ENCODE measurements at places on chromosomes 5 and 9. TPM values are rescaled to one million over a fixed set of nuclear protein-coding genes. Genes with fewer than 3 reads are reported as not detected.

- DNase-seq: no peak
Observed at GRCh38 chr9:87135074-87135473, 187.8 kb upstream of the GAS1 start.

DNA sequence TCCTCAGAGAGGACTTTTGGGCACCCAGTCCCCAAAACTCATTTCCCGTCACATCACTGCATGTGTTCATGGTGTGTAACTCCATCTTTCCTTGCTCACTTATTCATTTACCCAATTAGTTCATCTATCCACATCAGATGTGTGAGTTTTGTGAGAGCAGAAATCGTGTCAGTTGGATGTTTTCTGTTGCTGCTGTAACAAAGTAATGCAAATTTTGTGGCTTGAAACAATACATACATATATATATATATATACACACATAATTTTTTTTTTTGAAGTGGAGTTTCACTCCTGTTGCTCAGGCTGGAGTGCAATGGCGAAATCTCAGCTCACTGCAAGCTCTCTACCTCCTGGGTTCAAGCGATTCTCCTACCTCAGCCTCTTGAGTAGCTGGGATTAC is 70.5 kb upstream of the BOD1 start:
- no peak for DNase-seq

DNA sequence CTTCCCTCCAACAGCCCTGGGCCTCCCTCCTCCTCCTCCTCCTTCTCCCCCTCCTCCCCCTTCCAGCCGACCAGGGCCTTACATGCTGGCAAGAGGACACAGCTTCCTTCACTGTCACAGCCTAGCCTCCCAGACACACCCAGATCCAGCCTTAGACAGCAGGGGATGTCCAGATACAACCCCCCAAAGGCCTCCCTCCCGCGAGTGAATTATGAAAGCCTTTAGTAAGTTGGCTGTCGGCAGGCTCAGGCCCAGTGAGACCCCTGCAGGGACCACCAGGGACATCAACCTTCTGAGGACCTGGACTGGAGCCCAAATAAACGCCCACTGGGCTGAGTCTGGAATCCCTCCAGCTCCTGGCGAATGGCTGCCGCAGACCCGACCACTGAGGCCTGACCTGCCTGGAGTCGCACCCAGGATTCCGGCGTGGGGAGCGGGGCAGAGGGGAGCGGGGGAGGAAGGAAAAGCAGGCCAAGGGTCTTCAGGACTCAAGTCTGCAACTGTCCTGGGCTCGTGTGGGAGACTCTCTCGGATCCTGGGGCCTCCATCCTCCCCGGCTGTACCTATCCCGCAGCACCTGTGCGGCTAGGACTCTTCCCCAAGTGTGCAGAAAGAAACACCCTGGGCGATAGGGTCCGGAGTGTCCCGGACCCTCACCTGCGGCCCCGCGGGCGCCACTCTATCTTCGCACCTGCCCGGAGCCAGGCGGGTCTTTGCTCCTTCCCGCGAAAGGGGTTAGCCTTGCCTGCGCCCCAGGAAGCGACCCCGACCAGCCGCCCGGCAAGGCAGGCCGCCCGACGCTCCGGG is 705 bp downstream of the SEPTIN8 start:
- DNase-seq: peak; percentile 64

DNA sequence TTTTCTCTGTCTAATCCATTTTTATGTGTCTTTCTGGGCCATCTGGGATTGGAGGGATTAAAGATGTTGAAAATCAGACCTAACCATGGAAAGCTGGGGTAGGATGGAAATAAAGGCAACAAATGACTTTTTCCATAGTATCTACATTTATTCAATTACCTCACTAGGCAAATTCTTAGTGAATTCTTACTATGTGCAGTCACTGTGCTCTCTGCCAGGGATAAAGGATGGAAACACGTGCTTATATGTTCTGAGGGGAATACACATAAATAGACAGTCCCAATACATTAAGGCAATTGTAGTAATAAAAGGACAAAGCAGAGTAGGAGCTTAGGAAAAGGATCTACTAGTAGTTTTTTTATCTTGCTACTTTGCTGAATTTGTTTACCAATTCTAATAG is 214.2 kb downstream of the PRR16 start:
- DNase-seq: no peak

- DNase-seq: no peak
Observed at GRCh38 chr5:103345461-103345860, 86.9 kb downstream of the MACIR start.

DNA sequence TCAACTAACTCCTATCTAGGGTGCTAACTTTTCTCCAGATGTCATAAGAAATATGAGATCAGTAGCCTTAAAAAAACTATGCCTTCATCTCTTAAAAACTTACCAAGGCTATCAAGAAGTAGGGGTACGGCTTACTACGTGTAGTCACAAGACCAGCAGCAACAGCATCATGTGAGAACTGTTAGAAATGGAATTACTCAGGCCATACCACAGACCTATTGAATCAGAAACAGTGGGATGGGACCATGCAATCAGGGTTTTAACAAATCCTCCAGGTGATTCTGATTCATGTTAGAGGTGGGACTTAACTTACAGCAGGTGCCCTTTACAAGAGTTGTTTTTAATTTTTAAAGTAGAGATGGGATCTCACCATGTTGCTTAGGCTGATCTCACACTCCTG is 4.6 kb downstream of the IFNE start:
- no peak for DNase-seq

DNA sequence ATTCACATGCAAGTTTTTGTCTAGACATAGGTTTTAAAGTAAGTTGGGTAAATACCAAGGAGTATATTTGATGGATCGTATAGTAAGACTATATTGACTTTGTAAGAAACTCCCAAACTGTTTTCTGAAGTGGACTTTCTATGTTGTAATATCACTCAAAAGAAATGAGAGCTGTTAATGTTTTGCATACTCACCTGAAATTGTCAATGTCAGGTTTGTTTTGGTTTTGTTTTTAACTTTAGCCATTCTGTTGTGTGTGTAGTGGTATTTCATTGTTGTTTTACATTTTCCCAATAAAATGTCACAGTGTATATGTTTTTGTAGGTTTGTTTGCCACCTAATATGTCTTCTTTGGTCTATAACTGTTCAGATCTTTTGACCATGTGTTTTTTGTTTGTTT is 375.7 kb upstream of the CDH9 start:
- DNase-seq: no peak

- no peak for DNase-seq
Observed at GRCh38 chr5:17802256-17802655, 168.0 kb downstream of the TAF11L14 start.

- no peak for DNase-seq
Observed at GRCh38 chr9:136798708-136799078, 2.6 kb downstream of the CCDC183 start.

GRCh38 chr5:134493461-134494055 is 31.9 kb upstream of the JADE2 start:
- no peak for DNase-seq

DNA sequence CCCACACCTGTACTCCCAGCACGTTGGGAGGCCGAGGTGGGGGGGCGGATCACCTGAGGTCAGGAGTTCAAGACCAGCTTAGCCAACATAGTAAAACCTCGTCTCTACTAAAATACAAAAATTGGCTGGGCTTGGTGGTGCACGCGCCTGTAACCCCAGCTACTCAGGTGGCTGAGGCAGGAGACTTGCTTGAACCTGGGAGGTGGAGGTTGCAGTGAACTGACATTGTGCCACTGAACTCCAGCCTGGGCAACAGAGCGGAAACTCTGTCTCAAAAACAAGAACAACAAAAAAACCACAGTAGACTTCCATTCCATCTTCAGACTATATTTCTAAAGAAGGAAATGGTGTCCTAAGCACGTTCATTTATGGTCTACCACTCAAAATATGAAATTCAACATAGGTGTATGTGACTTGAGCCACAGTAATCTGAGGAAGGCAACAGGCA is 14.2 kb upstream of the SERINC5 start:
- DNase-seq: no peak

DNA sequence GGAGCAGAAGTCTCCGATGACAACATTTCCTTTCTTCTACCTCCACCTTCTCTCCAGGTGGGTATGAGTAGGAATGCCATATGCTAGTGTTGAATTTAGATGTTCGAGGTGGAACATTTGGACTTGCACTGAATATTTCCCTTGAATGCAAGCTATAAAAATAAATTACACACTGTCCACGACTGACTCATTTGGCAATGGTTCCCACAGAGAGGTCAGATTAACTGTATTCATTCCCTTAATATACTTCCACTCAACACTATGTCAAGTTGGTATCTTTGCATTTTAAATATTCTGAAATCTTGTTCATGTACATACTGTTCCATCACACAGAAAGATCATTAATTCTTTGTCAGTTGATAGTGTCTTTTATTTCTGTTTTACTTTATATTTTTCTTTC is 222.6 kb upstream of the PIK3R1 start:
- DNase-seq: no peak

GRCh38 chr9:131943351-131943841 is 136.3 kb downstream of the MED27 start:
- no peak for DNase-seq

DNA sequence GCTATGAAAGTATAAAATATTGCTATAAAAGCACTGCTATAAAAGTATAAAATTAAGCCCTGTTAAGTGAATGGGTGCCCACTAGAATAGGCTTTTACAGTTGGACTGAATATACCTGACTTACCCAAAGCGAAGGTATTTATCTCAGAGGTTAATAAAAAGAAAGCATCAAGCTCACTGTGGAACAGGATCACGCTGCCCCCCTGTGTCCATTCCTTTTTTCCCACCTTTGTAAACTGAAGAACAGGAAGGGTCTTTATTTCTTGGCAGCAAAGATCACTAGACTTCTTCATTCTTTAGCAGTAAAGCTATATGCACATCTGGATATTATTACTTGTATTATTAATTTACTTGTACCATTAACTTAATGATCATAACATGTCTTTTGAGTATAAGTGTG is 22.1 kb upstream of the PLPP6 start:
- DNase-seq: no peak

DNA sequence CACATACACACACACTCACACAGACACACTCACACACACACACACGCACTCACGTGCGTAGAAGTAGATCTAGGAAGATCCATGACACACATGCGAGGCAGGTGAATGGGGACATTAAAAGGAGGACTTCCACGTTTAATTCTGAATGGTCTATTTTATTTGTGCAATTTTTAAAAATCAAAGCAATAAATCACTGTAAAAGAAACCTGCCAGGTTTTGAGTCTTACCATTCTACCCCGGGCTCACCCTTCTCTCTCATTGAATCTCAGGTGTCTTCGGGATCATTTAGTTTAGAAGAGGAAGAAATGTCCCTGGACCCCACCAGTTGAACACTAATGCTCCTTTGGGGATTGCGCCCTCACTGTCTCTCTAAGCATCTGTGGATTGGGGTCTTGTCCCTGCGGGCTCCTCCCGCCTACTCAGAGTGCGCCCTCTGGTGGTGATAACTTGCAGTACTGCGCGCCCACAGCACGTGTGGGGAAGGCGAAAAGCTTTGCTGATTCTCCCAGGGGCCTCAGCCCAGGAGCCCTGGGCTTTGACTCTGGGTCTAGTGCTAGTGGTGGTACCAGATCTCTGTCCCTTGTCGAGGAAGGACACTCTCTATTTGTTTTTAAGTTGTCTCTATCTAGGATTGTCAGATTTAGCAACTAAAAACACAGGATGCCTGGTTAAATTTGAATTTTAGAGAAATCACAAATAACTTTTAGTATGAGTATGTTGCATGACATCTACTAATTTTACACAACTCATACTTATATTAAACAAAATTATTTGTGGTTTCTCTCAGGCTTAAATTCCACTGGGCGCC is 34.8 kb downstream of the BOD1 start:
- no peak for DNase-seq

GRCh38 chr9:130521715-130522114 is 57.7 kb upstream of the FUBP3 start:
- DNase-seq: no peak

DNA sequence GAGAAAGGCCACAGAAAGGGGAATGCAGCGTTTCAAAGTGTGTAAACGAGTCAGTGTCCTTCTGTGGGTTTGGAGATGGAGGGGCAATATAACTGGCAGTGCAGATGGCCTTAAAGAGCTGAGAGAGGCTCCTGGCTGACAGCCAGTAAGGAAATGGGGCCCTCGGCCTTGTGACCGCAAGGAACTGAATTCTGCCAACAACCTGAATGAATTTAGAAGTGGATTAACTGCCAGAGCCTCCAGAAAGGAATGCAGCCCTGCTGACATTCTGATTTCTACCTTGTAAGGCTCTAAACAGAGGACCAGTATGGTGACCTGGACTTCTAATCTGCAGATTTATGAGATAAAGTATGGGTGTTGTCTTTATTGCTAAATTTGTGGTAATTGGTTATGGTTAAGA is 17.5 kb upstream of the NREP start:
- no peak for DNase-seq

DNA sequence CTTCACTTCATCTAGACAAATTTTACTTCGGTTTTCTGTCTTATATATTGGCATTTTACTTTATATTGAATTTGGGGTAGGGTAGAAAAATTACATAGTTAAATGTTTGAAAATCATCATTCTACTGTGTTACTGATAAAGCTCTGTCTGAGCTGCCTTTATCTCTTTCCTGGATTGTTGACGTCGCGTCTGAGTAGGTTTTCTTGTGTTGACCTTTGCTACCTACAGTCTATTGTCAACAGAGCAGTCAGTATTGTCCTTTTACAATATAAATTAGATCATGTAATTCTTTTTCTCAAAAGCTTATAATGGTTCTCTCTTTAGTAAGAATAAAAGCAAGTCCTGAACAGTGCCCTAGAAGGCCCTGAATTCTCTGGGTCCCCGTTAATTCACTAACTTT is 128.2 kb downstream of the HACD4 start:
- no peak for DNase-seq

GRCh38 chr5:5403741-5404140 is 18.7 kb upstream of the ICE1 start:
- no peak for DNase-seq

- DNase-seq: no peak
Observed at GRCh38 chr5:144478565-144478964, 307.9 kb downstream of the KCTD16 start.

GRCh38 chr9:15231788-15232635 is 75.0 kb downstream of the TTC39B start:
- no peak for DNase-seq

GRCh38 chr5:64509828-64510227 is 4.0 kb downstream of the RGS7BP start:
- no peak for DNase-seq

Gene ARL10
- 3.1 TPM for total RNA-seq

Gene PTGS1
- total RNA-seq: 0.78 TPM

Gene MYOT
- 1,080 TPM for total RNA-seq

Gene TTC39B
- 13.1 TPM for total RNA-seq

Gene MUSK
- total RNA-seq: 5.2 TPM

Gene OR5C1
- total RNA-seq: not detected

Gene FAM153A
- 0.82 TPM for total RNA-seq

Gene UBLCP1
- total RNA-seq: 16.4 TPM

Gene CCDC171
- 1.6 TPM for total RNA-seq

Gene LCN15
- total RNA-seq: not detected

Gene CDH6
- total RNA-seq: 0.93 TPM

Gene KIF24
- 1.6 TPM for total RNA-seq

Gene CNTNAP3B
- 1.3 TPM for total RNA-seq

Data from psoas muscle (tissue), 8 donors.